Right atrium auricular region (tissue), 2 donors: ENCODE measurements at places on chromosomes 11 and 22. TPM values are rescaled to one million over a fixed set of nuclear protein-coding genes. Genes with fewer than 3 reads are reported as not detected.

The APOC3 gene
- not detected for total RNA-seq

The KIRREL3 gene
- total RNA-seq: 0.51 TPM

The OR5A1 gene
- not detected for total RNA-seq

The SLC16A8 gene
- 0.28 TPM for total RNA-seq

The EFCAB6 gene
- 1.5 TPM for total RNA-seq

The TLCD5 gene
- total RNA-seq: 11.3 TPM

The RNF121 gene
- total RNA-seq: 21.6 TPM

The FAM83F gene
- 4.4 TPM for total RNA-seq

DNA sequence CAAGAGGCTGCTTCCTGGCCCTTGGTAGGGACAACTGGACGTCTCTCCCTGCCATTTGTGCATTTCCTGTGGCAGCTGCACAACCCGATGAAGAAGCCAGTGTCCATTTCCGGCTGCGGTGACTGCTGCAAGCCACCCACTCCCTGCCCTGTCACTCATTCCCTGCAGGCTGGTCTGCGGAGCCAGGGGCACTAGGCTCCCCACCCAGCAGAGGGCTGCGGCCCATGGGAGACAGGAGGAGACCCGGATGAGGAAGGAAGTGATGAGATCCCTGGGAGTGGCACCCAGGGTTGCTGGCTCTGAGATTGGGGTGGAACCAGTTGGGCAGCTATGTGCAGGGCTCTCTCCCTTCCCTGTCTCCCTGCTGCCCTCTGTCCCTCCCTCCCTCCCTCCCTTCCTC, 10.0 kb upstream of the MYRF start:
- H3K27me3 ChIP-seq: no peaks in the 10 kb centered on the region
- DNase-seq: no peak
- H3K4me1 ChIP-seq: no peaks in the 10 kb centered on the region
- H3K4me3 ChIP-seq: no peak overlapping the region

- no peaks in the 10 kb centered on the region for H3K4me1 ChIP-seq
- DNase-seq: no peak
- H3K27me3 ChIP-seq: no peaks in the 10 kb centered on the region
- H3K36me3 ChIP-seq: no peaks in the 10 kb centered on the region
- no peak overlapping the region for H3K27ac ChIP-seq
- H3K4me3 ChIP-seq: no peak overlapping the region
Measured at GRCh38 chr11:44270403-44271273, 39.3 kb downstream of the ALX4 start.

DNA sequence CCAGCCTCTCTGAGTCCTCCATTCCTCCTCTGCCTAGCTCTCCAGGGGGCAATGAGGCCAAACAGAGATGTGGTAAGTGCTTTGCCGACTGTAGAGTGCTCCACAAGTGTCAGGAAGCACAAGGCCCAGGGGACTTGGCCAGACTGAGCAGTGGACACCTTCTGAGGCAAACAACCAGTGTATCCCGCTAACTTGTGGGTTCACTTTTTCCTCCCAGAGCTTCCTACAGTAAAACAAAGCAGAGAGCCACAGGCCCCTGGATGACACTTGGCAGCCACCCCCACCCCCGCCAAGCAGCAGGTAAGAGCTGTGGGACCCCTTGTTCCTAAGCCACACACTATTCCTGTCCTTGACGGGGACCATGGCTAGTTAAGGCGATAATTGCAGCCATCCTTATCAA, 160.9 kb downstream of the CACNA1I start:
- no peaks in the 10 kb centered on the region for H3K36me3 ChIP-seq
- no peak overlapping the region for H3K27ac ChIP-seq
- H3K27me3 ChIP-seq: no peaks in the 10 kb centered on the region
- no peaks in the 10 kb centered on the region for H3K4me1 ChIP-seq
- H3K4me3 ChIP-seq: no peak overlapping the region

DNA sequence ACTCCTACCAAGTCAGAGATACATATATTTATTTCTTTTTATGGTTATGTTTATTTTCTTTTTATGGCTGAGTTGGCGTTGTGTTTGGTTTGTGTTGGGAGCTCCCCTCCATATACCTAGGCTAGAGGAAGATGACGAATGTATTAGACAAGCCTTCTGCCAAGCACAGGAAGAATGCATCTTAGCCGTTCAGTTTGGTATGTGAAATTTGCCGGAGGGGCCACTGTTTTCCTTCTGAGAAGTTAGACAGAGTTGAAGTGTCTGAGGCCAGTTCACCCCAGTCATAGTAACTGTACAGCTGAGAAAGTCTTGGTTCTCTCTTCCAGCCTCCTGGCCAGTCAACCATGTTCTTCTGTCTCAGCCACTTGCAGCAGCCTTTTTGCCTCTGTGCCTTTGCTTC, 29.8 kb downstream of the TEAD1 start:
- no peaks in the 10 kb centered on the region for H3K36me3 ChIP-seq
- peaks cover 50% of the 10 kb centered on the region for H3K4me1 ChIP-seq
- no peak overlapping the region for H3K4me3 ChIP-seq

- no peak for DNase-seq
- H3K4me3 ChIP-seq: no peak overlapping the region
- H3K27ac ChIP-seq: no peak overlapping the region
- H3K36me3 ChIP-seq: no peaks in the 10 kb centered on the region
Measured at GRCh38 chr11:27524155-27524554, 17.6 kb upstream of the LIN7C start.

GRCh38 chr11:55658608-55659007, 3.4 kb upstream of the OR4C6 start:
- no peak overlapping the region for H3K27ac ChIP-seq
- H3K36me3 ChIP-seq: no peaks in the 10 kb centered on the region
- DNase-seq: no peak
- no peaks in the 10 kb centered on the region for H3K27me3 ChIP-seq
- no peak overlapping the region for H3K4me3 ChIP-seq

DNA sequence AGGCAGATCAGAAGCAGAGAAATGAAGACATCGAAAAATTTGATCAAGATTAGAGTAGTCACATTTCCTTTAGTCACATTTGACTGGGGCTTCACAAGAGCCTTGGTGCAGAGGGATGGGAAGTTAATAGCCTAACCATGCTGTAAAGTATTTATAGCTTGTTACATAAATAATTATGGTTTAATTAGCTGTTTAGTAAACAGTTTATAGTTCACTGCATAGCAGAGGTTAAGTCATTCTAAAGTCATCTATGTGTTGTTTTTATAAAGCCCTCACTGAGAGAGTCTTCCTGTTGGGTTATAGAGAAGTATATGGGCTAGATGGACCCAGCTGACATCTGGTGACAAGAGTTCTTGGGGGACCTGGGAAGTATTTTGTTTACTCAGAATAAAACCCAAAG, 47.1 kb downstream of the INSC start:
- DNase-seq: no peak
- no peak overlapping the region for H3K27ac ChIP-seq
- H3K36me3 ChIP-seq: no peaks in the 10 kb centered on the region

GRCh38 chr11:529728-530411, 5.5 kb downstream of the HRAS start:
- H3K4me1 ChIP-seq: peaks cover 19% of the 10 kb centered on the region
- DNase-seq: no peak
- peaks cover 25% of the 10 kb centered on the region for H3K36me3 ChIP-seq
- H3K4me3 ChIP-seq: no peak overlapping the region
- H3K27me3 ChIP-seq: no peaks in the 10 kb centered on the region
- no peak overlapping the region for H3K27ac ChIP-seq

- no peak overlapping the region for H3K27ac ChIP-seq
- H3K4me1 ChIP-seq: peaks cover 41% of the 10 kb centered on the region
- H3K4me3 ChIP-seq: no peak overlapping the region
- H3K27me3 ChIP-seq: no peaks in the 10 kb centered on the region
Measured at GRCh38 chr11:33940538-33940815, 48.6 kb upstream of the LMO2 start.

DNA sequence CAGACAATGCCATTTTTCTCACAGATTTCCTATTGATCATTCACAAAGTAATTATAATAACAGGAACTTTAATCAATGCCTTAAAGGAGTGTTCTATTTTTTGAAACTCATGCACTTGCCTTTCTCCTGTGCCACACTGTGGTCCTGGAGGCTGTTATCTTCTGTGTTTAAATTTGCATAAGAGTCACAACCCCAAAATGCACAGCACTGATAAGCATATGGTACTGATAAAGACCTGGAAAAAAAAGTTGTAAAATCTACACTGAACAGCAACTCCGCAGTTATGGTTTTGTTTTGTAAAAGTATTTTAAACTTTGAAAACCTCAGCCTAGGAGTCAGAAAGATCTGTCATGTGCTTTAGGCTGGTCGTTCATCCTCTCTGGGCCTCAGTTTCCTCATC, 9.1 kb upstream of the CCDC34 start:
- no peak overlapping the region for H3K27ac ChIP-seq
- H3K36me3 ChIP-seq: peaks cover 63% of the 10 kb centered on the region
- H3K4me3 ChIP-seq: no peak overlapping the region
- no peaks in the 10 kb centered on the region for H3K4me1 ChIP-seq
- no peak for DNase-seq
- H3K27me3 ChIP-seq: no peaks in the 10 kb centered on the region

DNA sequence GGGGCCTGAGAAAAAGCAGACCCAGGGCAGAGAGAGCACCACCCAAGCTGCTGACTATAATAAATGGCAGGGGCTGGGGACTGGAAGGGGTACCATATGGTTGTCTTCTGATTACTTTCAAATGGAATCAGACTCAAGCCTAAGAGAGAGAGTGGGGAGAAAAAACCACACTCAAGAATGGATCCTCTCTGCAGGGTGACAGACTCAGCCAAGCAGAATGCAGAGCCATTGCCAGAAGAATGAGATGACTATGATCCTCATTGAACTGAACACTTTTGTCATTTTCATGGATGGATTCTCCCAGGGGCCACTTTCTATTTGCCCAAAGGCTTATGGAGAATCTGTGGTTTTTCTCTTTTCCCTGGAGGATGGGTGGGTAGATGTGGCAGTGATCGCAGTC, 8.7 kb downstream of the UBASH3B start:
- no peak overlapping the region for H3K4me3 ChIP-seq
- H3K4me1 ChIP-seq: no peaks in the 10 kb centered on the region
- no peak overlapping the region for H3K27ac ChIP-seq
- no peak for DNase-seq
- no peaks in the 10 kb centered on the region for H3K36me3 ChIP-seq

GRCh38 chr11:115745066-115745465, 240.9 kb upstream of the CADM1 start:
- no peak overlapping the region for H3K27ac ChIP-seq
- no peaks in the 10 kb centered on the region for H3K4me1 ChIP-seq
- no peaks in the 10 kb centered on the region for H3K27me3 ChIP-seq
- no peaks in the 10 kb centered on the region for H3K36me3 ChIP-seq

DNA sequence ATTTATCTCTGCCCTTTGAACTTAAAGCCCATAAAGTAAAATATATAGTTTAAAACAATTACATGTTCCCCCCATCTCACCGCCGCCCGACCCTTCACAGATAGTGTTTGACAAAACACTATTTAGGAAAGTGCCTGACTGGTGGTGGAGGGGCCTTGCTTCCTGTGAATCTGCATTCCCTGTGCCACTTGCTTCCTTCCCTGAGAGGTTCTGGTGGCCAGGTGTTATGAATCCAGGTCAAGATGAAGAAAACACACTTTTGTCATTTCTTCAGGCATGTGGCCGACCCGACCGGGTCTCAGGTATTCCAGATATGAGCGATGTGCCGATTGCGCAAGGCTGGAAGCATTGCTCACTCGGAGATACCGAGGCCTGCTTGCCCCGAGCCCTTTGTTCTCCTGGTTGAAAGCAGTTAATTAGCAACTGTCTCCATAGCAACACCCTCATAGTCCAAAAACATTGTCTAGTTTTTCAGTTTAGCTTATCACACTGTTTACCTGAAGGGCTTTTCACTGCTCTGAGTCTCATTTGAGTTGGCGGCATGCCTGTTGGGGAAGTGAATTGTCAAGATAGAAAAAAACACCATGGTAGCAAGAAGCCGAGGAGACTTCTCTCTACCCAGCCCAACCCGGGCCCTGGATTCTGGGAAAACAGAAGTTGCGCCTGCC, 128.3 kb downstream of the TEAD1 start:
- H3K4me1 ChIP-seq: peaks cover 44% of the 10 kb centered on the region
- DNase-seq: peak; percentile 70
- no peak overlapping the region for H3K4me3 ChIP-seq
- H3K27me3 ChIP-seq: no peaks in the 10 kb centered on the region

GRCh38 chr11:84089072-84090057, 803.2 kb upstream of the CCDC90B start:
- no peaks in the 10 kb centered on the region for H3K36me3 ChIP-seq
- DNase-seq: no peak
- H3K4me3 ChIP-seq: no peak overlapping the region

- no peaks in the 10 kb centered on the region for H3K36me3 ChIP-seq
- no peak overlapping the region for H3K27ac ChIP-seq
- DNase-seq: no peak
- no peaks in the 10 kb centered on the region for H3K27me3 ChIP-seq
- no peaks in the 10 kb centered on the region for H3K4me1 ChIP-seq
Measured at GRCh38 chr11:111423250-111423615, 44.2 kb upstream of the POU2AF1 start.

DNA sequence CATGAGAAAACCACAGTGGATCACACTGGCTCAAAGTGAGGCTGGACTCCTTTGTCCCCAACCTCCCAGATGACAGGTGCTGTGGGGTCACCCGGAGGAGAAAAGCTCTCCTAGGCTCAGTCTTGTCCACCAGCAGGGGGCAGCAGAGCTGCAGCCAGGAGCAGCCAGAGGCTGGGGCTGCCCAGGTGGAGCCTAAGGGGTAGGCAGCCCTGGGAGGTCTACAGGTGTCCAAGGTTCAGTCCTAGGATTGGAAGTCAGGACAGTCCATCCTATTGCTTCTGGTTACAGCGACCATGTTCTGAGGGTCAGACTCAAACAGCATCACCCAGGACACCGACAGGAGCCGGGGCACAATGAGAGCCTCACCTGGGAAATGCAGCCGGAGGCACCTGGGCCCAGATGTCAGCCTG, 77.6 kb upstream of the IGLL5 start:
- H3K27me3 ChIP-seq: no peaks in the 10 kb centered on the region
- H3K27ac ChIP-seq: no peak overlapping the region
- DNase-seq: no peak
- H3K4me1 ChIP-seq: no peaks in the 10 kb centered on the region
- no peaks in the 10 kb centered on the region for H3K36me3 ChIP-seq

GRCh38 chr11:106854429-106854828, 163.8 kb downstream of the GUCY1A2 start:
- no peaks in the 10 kb centered on the region for H3K36me3 ChIP-seq
- no peaks in the 10 kb centered on the region for H3K4me1 ChIP-seq
- H3K27ac ChIP-seq: no peak overlapping the region
- no peak overlapping the region for H3K4me3 ChIP-seq
- H3K27me3 ChIP-seq: no peaks in the 10 kb centered on the region

- H3K4me3 ChIP-seq: no peak overlapping the region
- H3K36me3 ChIP-seq: peaks cover 23% of the 10 kb centered on the region
- peak overlapping the region; percentile 84 for H3K27ac ChIP-seq
- no peaks in the 10 kb centered on the region for H3K27me3 ChIP-seq
Measured at GRCh38 chr11:67275606-67276409, 9.5 kb downstream of the GRK2 start.

GRCh38 chr22:17349172-17349571, 20.1 kb upstream of the CECR2 start:
- H3K4me3 ChIP-seq: no peak overlapping the region
- DNase-seq: no peak
- no peaks in the 10 kb centered on the region for H3K36me3 ChIP-seq
